ENCODE measurements at places on chromosomes 1 and 21. TPM values are rescaled to one million over a fixed set of nuclear protein-coding genes. Genes with fewer than 3 reads are reported as not detected.

GRCh38 chr1:7555391-7556185 is 215.5 kb upstream of the VAMP3 start:
- no peaks in the 10 kb centered on the region for H3K4me1 ChIP-seq
- no peaks in the 10 kb centered on the region for H3K36me3 ChIP-seq
- H3K27me3 ChIP-seq = no peaks in the 10 kb centered on the region
- no peak overlapping the region for H3K4me3 ChIP-seq
- no peak for DNase-seq
- no peak overlapping the region for H3K27ac ChIP-seq

Gene ICOSLG
- polyA plus RNA-seq = 0.49 TPM

Gene EXOSC10
- polyA plus RNA-seq = 40.7 TPM

GRCh38 chr1:205012391-205013140 is 30.4 kb upstream of the CNTN2 start:
- H3K27ac ChIP-seq = no peak overlapping the region
- no peak for DNase-seq
- no peaks in the 10 kb centered on the region for H3K27me3 ChIP-seq

Gene TBX19
- 2.1 TPM for polyA plus RNA-seq

Gene CSF3R
- 0.13 TPM for polyA plus RNA-seq
